Stimulated activated CD4-positive, alpha-beta T cell treated with anti-CD3 and anti-CD28 coated beads, Interleukin-15, amount 100 ng/mL, for 48 hours (primary cell): ENCODE measurements at places on chromosomes 12 and 14.

GRCh38 chr14:95299271-95299670, 20.4 kb downstream of the CLMN start:
- DNase-seq: no peak

DNA sequence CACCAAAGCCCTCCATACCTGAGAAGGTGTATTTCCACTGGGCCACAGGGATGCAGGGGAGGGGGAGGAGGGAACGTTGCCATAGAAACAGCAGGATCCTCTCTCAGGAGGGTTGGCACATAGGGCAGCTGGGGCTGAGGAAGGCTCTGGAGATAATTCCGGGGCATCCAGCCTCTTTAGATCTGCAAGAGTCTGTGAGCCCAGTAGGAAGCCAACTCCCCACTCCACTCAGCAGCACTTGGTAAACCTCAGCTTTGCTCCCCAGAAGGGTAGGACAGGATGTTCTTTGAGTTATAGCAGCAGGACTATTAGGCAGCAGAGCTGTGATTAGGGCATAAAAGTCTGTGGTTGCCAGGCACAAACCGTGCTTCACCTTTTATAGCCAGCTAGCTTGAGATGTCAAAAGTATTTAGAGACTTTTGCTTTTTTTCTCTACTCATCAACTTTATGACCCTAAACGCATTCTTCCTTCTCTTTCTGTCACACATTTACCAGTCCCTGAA, 7.8 kb upstream of the PLEKHG3 start:
- no peak for DNase-seq

DNA sequence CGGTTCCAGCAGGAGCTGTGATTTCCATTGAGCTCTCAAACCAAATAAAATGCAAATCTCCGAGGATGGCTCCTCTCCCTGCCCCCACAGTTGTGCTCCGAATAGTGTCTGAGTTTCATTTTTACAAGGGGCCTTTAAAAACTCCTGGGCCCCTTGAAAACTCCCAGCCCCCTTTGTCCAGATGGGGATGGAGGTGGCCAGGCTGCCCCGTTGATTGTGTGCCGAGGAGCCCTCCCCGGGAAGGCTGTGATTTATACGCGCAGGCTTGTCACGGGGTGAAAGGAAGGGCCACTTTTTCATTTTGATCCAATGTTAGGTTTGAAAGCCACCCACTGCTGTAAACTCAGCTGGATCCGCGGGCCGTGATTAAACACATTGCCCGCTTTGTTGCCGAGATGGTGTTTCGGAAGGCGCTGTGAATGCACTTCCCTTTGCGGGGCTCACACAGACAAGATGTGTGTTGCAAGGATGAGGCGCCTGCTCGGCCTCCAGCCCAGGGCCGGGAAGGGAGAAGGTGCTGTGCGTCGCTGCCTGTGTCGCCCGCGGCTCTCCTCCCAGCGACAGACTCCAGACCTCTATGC, 98.8 kb downstream of the TMEM132C start:
- DNase-seq: no peak

GRCh38 chr12:131082290-131083194, 128.8 kb downstream of the ADGRD1 start:
- no peak for DNase-seq

DNA sequence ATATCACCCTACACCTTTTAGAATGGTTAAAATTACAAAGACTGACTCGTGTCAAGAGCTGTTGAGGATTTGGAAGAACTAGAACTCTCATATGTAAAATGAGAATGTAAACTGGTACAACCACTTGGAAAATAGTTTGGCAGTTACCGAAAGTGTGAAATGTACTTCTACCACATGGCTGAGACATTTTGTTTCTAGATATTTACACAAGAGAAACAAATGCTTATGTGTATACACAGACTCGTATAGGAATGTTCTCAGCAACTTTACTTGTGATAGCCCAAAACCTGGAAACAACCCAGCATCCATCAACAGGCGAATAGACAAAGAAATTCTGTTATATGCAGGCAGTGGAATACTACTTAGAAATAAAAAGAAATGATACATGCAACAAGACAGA, 103.0 kb downstream of the BRMS1L start:
- no peak for DNase-seq

- no peak for DNase-seq
These were observed 52.0 kb downstream of the KLRG1 start for GRCh38 chr12:9041321-9041720.

DNA sequence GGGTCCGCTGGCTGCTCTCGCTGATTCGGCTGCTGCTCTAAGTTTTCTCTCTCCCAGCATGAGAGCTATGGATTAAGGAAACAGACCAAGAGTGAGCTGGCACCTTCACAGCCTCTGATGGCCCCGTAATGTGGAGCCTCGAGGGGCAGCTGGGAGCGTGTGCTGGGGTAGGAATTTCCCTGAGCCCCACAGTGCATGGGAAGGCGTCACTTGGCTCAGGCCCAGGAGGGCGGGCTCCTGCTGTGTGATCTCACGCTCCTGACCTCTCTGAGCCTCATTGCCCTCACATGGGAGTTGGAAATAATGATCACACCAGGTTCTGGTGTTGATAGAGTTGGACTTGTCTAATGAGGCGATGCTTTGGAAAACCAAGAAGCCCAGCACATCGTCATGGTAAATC, 238.6 kb upstream of the CRY1 start:
- DNase-seq: no peak

- no peak for DNase-seq
These were observed at the start of gene PLEKHD1 for GRCh38 chr14:69484444-69485314. TSS of gene PLEKHD1 (plus strand) at chr14:69484728. CDS start at chr14:69484966, 238 bp downstream.

- peak; percentile 7 for DNase-seq
These were observed at the start of gene LRRK2 for GRCh38 chr12:40224439-40225291. TSS of gene LRRK2 (plus strand) at chr12:40224997. CDS start at chr12:40225132, 135 bp downstream.

DNA sequence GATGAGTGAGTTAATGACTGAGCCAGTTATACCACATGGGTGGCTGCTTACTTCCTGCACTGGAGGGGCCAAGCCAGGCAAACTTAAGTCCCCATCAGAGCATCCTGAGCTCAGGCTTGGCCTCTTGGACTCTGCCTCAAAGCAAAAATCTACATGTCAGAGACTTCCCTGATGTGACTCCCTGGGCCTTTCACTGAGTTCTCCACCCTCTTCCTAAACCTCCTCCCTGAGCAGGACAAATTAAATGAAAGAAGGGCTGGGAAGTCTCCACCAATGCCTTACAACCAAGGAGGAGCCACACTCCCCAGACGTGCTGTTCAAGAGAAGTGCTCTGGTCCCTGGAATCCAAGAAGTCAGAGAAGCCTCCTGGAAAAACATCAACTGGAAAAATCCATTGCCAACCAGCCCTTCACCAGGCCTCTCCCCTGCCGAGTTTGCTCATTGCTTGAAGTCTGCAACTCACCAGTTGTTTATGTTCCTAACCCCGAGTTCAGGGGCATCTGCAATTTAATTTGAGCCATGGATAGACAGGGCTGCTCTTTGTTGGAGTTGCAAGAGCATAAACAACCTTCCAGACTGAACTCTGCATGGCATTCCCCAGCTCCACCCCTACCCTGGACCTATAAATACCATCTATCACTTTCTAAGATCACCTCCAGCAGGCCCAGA, 160.5 kb downstream of the ANO2 start:
- DNase-seq: no peak
